ENCODE measurements at places on chromosomes 3 and 15.
A peak's percentile ranks its signal among the peaks of the same experiment; 100 is the strongest.

DNA sequence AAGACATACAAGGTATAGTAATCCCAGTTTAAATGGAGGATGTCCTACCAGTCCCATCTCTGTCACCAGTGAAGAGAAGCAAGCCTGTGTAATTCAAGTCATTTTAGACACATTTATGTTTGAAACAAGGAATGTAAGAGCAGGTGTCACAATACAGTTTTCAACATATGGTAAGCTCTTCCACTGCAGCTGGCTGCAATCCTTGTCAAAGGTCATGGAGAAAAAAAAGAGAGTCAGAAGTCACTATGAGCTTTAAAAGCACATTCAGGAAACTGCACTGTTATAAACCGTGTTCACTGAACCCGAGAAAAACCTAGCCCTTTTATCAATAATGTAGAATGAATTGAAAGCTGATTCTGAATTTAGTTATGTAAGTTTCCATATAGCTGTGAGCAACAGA lies 206.4 kb downstream of the NAALADL2 start:
- DNase-seq = no peak

- no peak for DNase-seq
Measured at GRCh38 chr15:57506422-57506821, 85.3 kb upstream of the MYZAP start.

DNA sequence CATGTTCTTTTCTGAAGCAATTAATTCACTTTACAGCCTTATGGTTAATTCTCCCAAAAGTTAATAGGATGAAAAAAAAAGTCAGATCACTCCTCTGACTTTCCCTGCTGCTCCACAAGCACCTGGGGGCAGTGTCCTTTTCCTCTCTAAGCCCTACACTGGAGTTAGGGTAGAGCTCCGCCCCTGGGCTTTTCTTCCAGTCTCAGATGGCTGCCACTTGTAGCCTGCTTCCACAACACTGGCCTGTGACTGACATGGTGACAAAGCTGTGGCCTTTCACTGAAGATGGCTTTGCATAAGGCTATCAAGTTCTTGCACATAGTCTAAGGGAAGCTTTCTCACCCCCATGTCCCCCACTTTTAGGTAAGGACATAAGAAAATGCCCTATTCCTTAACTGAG lies 1.3 kb upstream of the MON1A start:
- DNase-seq = no peak

GRCh38 chr3:19811689-19812088 lies 122.3 kb downstream of the EFHB start:
- no peak for DNase-seq

DNA sequence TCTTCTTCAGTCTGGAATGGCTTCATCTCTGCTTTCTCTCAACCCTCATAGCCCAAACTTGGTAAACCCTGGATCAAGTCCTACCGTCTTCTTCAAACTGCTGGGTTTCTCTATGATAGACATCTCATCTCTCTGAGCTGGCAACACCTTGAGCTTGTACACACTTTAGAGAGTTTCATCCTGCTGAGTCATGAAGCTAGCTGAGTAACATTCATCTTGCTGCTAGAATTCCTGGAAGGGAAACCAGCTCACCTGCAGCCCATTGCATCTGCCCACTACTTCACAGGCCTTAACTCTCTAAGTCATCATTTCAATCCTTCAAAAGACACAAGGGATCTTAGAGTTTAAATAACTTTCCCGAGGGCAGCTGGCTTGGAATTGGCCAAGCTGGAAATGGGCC lies 175.5 kb upstream of the RORA start:
- DNase-seq = no peak

DNA sequence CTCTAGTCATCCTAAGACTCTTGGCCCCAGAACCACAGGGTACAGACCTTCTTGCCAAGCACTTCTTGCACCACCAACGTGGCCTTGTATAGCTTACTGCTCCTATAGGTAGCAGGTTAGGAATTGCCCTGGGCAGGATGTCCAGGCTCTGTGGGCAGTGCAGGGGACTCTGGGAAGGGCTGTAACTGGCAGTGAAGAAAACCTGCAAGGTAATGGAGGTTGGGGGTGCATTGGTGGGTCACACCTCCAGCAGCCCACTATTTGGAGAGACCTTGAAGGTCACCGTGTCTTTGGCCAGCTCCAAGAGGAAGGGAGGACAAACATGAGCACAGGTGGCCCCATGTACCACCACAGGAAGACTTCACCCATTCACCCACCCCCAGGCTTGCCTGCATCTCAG lies 21.3 kb upstream of the XYLB start:
- no peak for DNase-seq

DNA sequence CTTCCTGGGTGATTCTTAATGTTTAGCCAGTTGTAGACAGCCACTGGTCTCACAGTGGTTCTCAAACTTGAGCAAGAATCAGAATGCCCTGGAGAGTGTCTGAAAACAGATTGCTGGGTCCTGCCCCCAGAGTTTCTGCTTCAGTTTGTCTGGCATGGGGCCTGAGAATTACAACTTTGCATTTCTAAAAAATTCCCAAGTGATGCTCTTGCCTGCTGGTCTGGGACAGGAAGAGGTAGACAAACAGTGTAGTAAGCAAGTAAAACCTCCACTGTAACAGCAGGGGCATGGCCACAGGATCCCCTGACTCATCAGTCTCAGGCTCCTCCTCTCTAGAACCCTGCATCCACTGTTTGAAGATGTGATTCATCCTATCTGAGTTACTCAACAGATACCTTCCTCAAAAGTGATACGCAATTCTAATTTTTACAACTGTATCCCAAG lies 36.5 kb downstream of the DZIP1L start:
- DNase-seq = no peak

DNA sequence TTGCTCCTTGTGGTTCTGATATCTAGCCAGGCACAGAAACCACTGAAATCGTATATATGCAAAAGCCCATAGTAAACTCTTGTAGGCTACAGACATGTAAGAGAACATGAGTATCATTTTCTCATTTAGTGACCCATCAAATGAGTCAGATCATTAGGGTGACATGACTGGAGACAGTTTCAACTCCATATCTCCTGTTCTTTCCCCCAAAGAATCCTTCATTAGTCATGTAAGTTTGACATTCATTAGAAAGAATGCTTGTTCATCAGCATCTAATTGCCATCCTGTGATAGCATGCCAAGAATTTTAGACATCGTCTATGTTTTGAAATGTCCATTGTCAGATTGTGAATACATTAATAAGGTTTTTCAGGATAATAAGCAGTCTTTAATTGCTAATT lies 264.9 kb upstream of the TPM1 start:
- no peak for DNase-seq

DNA sequence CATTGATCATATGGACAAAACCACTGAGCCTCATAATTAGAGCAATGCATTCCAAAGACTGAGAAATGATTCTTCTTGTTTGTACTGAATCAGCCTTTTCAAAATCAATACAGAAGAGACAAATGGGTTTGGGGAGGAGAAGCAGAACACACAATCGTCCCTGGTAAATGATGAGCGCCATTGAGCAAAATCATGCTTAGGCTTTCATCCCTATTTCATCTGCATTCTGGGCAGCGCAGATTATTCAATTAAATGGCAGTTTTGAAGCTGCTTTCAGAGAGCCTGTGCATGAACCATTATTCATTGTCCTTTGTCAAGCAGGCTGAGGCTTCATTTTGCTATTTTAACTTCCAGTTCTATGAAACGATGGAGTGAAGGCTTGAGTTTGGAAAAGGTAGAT lies 371.9 kb downstream of the CACNA2D3 start:
- no peak for DNase-seq

GRCh38 chr3:107753976-107754375 lies 231.2 kb downstream of the BBX start:
- DNase-seq = no peak

DNA sequence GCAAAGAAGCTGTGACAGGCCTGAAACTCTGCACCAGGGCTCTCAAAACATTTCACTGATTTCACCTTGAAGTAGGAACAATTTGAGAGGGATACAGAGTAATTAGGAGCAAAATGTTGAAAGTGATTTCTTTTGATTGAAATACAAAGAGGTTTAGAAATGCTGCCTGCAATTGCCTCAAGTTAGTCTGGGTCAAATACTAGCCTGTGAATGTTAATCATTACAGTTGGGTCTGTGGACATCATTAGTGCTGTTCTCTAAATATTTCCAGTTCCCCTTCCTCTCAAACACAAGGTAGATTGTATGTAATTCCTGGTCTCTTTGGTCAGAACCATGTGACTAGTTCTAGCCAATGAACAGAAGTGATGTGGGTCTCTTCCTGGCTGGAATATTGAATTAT lies 152.3 kb upstream of the TSC22D2 start:
- DNase-seq = no peak

DNA sequence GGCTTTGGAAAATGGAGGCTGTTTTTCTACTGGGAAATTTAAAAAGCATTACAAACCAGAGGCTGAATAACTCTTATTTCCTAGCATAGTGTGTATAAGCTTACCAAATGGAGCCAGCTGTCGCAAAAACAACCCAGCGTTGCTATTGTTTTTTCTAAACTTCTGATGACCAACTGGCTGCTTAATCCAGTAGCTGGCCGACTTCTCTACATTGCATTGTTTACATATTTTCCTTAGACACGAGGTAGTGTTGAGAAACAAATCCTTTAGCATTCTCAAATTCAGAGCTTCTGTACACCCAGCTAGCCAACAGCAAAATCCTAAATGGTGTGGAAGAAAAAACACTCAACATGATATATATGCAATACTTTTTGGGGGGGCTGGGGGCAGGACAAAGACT lies 161.0 kb upstream of the ADAMTS9 start:
- no peak for DNase-seq

- DNase-seq = no peak
Measured at GRCh38 chr3:18047052-18047451, 304.6 kb upstream of the TBC1D5 start.

DNA sequence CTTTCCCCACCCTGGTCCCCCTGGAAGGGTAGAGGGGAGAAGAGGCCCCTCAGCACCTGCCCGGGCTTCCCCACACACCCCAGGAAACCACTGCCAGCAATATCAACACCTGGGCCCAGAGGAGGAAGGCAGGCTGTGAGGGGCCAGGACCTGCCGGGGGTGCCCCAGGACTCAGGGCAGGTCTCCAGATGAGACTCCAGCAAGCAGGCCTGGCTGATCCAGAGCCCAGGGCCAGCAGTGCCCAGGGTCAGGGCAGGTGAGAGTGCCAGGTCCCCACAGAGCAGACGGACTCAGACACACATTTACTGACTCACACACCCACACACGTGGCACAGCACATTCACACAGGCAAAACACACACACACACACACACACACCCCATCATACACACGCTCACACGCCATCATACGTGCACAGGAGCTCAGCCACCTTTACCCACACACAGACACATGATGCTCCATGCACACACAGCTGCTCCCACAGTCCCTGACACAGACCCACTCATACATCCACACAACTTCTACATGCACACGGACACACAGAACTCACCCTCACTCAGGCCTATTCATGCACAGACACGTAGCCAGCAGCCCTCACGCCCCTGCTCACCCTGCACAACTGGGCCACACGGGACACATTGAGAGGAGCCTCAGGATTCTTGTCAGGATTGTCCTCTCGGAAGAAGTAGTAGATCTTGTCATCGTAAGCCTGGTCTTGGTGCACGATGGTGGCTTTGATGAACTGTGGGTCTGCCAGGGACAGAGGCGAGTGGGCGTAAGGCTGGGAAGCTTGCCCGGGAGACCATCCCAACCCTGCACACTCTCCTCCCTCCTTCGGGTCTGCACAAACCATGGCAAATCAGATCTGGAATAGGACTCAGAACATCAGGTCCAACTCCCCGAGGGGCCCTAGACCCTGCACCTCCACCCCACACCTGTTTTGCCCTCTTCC lies 17.5 kb downstream of the SEMA7A start:
- DNase-seq = no peak

DNA sequence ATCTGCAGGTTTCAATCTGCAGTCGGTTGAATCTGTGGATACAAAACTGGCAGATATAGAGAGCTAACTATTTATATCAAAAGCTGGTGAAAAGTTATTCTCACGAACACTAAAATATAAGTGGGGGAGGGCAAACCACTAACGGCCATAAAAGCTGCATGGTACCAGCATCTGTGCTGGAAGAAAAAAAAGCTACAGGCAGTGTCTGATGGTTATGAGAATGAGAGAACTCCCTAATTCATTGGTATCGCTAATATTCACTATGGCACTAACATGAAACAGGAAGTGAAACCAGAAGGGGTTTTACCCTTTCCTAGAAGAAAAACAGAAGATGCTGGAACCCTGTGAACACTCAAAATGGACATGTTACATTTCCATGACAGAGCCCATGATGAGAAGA lies 15.9 kb downstream of the CEP70 start:
- no peak for DNase-seq

DNA sequence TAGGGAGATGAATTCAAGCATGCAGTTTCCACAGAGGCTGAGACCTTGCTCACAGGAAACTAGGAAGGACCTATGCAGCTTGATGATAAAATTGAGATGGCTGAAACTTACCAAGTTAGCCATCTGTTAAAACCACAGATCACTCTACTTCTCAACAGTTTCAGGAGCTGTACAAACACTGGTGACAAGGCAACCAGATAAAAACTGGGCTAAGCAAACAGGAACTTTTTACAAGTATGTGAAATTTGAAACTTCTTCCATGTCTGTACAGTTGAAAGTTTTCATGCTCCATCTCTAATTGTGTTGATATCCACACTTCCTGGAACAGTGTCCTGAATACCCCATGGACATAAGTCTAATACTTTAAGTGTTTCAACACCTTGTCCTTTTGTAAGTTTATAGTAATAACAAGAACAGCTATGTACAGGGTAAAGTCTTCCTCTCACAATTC lies 78.2 kb downstream of the FAIM start:
- peak; percentile 5 for DNase-seq

- DNase-seq = no peak
Measured at GRCh38 chr15:45855907-45856579, 221.2 kb downstream of the SQOR start.

GRCh38 chr3:47440131-47440530 lies 35.6 kb downstream of the SCAP start:
- DNase-seq = no peak

- DNase-seq = no peak
Measured at GRCh38 chr3:115838786-115839185, 215.5 kb downstream of the GAP43 start.

DNA sequence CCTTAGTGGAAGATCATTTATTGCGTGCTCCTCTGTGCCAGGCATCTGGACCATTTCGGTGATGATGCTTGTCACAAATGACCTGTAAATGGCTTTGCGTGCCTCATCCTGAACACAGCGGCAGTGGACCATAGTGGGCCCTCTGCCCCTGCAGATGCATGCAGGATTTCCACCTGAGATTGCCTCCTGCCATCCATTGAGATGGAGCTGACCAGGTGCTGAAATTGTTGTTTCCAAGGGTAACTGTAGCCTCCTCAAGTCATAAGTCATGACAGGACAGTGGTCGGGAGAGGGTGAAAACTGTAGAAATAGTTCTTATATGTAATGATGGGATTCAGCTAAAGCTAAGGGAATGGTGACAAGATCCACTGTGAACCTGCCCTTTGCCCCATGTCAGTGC lies 35.5 kb downstream of the CLSTN2 start:
- DNase-seq = no peak

DNA sequence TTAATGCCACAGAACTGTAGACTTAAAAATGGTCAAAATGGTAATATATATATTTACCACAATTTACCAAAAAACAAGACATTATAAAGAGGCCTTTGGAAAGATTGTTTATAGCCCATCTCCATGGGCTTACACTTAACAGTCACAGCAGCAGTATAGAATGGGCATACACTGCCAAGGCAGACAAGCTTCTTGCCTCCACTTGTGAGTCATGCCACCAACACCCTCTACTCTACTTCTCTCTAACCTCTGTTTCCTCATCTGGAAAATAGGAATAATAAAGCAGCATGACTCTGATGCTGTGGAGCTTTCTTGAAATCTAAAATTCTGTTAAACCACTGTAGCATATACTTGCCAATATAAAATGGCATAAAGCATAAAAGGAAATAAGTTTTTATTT lies 14.4 kb upstream of the GPR156 start:
- DNase-seq = no peak

- DNase-seq = no peak
Measured at GRCh38 chr3:115862849-115863248, 239.5 kb downstream of the GAP43 start.

Data from CD4-positive, alpha-beta T cell treated with Interleukin-4 for 1 hour (primary cell).